ENCODE measurements at places on chromosomes 3 and 15.

DNA sequence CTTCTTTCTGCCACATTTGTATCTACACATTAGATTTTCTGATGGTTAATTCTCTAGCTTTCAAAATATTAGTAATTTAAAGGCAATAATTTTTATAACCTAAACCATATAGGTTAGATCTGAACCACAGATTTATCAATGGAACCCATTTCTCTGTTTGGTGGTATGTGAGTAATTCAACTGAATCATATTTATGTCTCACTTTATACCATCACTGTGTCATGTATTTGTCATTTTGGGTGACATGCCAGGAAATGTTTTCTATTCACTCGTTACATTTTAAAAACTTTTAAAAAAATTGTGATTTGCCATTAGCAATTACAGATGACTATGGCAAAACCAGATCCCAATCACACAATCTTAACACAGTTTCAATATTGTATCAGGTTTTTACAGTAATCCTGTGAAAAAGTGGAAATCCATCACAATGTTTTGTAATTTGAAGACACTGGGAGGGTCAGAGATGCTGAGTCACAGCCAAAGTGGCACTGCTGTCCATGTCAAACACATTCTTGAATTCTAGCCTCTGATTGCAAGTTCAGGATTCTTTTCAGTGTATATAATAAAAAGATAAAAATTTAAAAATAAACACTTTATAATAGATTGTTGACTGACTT, 356.0 kb upstream of the RBMS3 start:
- DNase-seq: no peak

DNA sequence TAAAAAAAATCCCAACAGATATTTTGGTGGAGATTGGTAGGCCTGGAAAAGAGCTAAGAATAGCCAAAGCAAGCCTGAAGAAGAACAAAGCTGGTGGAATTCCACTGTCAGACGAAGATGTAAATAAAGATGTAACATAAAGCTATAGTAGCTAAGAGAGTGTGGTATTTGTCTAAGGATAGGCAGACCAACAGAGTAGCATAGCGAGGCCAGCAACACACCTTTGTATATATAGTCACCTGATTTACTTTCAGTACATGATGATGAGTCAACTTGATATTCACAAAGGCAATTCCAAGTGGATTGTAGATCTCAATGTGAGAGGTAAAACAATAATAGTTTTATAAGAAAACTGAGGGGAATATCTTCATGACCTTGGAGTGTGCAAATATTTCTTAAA, 53.6 kb upstream of the SYN2 start:
- DNase-seq: no peak

- DNase-seq: peak; percentile 25
Measured at GRCh38 chr3:128316481-128316891, 150.2 kb downstream of the DNAJB8 start.

GRCh38 chr15:78628227-78628626, 7.4 kb upstream of the CHRNA3 start:
- DNase-seq: no peak

DNA sequence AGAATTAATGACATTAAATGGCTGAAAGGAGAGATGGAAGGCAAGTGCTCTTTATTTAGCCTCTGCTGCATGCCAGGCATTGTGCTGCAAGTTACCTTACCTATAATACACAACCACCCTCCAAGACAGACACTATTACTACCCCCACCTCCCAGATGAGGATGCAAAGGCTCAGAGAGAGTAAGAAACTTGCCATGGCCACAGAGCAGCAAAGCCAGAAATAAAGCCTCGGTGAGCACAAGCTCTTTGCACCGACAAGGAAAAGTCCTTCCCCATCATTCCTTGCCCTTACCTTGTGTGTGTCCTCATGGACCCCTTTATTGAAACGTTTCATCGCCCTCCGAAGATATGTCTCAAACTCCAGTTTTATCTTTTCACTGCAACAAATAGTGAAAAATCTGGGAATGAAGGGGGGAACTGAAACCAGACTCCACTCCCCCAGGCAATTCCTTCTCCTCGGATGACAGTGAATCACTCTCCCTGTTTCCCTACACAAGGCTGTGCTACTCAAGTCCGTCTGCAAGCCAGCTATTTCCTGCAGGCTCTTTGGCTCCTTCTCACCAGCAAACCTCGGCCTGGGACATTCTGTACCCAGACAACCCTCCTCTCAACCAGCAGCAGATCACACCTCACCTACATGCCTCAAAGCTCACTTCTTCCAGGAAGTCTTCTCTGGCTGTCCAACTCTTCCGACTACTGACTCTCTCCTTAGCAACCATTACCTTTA, 11.4 kb downstream of the XPC start:
- no peak for DNase-seq

- DNase-seq: no peak
Measured at GRCh38 chr3:154060238-154061000, 60.8 kb upstream of the ARHGEF26 start.

DNA sequence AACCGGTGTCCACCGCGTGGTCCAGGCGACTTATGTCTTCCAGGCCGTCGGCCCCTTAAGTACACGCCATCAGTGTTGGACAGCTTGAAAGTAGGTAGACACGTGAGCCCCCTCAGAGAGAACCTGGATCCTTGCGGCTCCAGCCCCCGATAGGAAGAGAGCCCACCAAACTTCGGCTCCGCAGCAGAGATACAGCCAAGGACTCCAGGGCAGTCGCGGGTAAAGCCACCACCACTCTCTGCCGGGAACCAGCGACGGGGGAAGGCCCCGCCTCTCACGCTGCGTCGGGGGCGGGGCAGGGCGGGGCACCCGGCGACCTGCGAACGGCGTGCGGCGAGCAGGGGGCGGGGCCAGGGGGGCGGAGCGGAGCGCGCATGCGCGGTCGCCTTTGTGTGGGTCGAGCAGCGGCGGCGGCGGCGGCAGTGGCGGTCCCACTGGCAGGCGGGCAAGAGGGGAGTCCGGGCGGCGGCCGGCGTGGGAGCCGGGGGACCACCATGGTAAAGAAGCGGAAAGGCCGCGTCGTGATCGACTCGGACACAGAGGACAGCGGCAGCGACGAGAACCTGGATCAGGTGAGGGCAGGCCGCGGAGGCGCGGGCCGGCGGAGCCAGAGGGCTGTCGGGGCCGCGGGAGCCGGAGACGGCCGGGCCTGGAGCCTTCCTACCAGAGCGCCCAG, at the start of gene RTF1:
Gene RTF1 (plus strand): TSS at position 354 of the 676 bp plus-strand sequence. CDS start 21 bp downstream, at position 375.
- peak; percentile 97 for DNase-seq

All from stimulated activated CD4-positive, alpha-beta T cell treated with anti-CD3 and anti-CD28 coated beads, Interleukin-4, amount 100 ng/mL, for 48 hours (primary cell).